NCI-H1930 (cell line): ENCODE measurements at places on chromosomes 7 and 10.

- DNase-seq: no peak
Observed at GRCh38 chr7:155017834-155018233, 14.9 kb upstream of the PAXIP1 start.

GRCh38 chr10:116170815-116171250 lies 102.2 kb downstream of the GFRA1 start:
- DNase-seq: no peak

GRCh38 chr7:44366986-44367385 lies 41.6 kb upstream of the CAMK2B start:
- DNase-seq: no peak

DNA sequence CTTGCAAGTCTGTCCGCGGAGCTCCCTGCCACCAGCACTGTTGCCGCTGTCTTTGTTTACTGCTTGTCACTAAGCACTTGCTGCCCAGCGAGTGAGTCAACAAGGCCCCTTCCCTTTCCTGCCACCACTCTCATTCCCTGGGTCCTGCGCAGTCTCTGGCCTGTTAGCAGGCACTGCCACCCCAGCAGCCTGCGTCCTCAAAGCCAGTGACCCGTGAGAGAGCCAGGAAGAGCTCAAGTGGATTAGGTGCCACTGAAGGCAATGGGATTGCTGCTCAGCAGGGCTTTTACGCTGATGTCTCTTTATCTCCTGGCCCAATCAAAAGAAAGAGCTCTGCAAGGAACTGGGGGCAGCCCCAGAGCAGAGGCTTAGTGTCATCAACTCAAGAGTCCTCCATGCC lies at the start of gene FRMPD2:
Gene FRMPD2 (minus strand): TSS at position 61 of the 400 bp plus-strand sequence. CDS start 129 bp downstream, outside the sequence.
- DNase-seq: no peak

DNA sequence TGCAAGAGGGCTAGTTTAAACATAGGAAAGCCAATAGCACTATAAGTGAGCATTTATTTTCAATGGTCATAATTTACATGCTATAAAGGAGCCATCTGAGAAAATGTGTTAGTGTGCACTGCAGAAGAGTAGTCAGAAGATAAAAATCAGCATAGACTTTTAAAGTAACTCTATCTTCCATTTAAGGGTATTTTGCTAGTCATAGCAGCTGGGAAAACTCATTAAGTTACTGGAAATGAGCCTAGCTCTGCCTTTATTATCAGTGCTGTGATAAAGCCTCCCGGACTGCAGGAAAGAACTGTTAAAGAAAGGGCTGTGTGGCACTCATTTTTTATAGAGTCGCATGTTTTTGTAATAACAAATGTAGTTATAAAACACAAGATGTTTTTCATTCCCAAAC lies 825.8 kb upstream of the POM121L12 start:
- DNase-seq: no peak

- DNase-seq: no peak
Observed at GRCh38 chr10:113565364-113565763, 12.5 kb downstream of the HABP2 start.

DNA sequence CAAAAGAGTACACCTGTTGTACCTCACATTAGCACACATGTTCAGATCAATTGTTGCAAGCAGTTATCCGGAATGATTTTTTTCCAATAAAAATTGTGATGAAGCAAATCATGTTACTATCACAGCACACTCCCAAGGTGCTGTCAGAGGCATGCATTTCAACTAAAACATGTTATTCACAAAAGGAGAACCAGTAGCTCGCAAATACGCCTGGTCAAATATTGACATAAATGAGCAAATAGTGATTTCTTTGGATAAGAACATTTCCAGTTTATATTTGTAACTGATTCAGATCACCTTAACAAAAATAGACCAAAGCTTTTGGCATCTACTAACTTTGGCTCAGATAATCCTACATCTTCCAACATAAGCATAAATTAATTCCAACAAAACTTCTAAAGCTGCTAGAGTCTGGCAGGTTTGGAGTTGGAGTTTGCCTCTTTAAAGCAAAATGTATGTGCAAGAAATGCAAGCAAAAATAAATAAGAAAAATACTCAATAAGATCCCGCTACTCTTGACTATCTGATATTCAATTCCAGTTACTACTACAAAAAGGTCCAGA lies 208.0 kb downstream of the SFMBT2 start:
- DNase-seq: no peak

GRCh38 chr10:14270370-14270769 lies 60.4 kb downstream of the FRMD4A start:
- DNase-seq: no peak

DNA sequence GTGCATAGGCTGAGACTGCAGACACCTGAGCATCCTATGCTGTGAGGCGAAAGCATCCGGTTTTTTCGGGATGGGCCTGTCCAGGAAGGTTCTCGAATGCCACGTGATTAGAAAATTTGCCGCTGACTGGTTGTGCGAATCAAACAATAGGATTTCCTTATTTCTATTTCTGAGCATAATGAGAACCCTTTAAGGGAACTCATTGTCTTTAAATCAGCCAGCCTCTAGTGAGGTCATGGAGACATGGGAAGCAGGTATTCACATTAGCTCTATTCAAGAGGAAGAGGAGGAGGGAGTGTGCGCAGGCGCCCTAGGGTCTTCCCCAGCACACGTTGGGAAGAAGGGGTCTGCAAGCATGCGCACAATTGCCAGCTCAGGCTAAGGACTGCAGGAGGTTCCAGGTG lies 5.6 kb downstream of the GIMAP1 start:
- no peak for DNase-seq

- no peak for DNase-seq
Observed at GRCh38 chr7:31633894-31634494, 53.0 kb upstream of the PPP1R17 start.

- no peak for DNase-seq
Observed at GRCh38 chr10:20986049-20986448, 88.9 kb upstream of the NEBL start.

DNA sequence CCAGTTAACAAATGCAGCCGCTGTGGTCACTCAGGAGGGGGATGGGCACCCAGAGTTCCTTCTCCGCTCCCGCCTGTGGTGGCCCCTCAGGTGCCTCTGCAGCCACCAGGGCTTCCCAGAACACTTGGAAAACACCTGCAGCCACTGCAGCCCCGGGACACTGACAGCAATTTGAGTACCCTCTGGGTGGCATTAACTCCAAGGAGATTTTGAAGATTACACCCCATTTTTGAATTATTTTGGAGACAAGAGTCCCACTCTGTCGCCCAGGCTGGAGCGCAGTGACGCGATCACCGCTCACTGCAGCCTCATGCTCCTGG lies 32.2 kb downstream of the IL15RA start:
- no peak for DNase-seq

DNA sequence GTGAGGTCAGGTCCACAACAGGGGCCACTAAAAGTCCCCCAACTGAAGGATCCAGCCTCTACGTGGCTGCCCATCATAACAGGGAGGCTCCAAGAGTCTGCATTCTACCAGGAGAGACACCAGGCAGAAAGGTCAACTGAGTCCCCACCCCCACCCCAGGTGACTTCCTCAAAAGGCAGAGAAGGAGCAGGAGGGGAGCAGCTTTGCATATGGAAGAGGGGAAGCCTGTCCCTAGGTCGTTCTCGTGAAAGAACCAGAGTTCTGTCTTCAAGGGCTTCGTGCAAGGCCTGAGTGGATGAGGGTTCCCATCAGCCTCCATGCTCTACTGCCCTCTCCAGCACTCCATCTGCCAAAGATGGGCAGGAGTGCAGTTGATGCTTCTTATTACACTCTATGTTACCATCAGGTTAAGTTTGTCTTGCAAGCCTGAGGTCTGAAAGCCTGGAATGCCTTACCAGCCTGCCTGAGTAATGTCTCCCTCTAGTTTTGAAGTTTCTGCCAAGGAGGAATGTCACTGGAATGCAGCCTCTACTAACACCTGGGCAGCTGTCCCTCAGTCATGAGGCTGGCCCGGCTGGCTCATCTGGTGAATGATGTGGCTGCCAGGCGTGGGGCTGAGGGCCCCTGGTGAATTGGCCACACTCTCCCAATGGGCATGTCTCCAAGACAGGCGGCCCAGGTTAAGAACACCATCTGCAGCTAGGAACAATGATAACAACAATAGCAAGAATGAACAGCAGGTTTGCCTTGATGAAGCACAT lies 54.3 kb upstream of the SMNDC1 start:
- no peak for DNase-seq

DNA sequence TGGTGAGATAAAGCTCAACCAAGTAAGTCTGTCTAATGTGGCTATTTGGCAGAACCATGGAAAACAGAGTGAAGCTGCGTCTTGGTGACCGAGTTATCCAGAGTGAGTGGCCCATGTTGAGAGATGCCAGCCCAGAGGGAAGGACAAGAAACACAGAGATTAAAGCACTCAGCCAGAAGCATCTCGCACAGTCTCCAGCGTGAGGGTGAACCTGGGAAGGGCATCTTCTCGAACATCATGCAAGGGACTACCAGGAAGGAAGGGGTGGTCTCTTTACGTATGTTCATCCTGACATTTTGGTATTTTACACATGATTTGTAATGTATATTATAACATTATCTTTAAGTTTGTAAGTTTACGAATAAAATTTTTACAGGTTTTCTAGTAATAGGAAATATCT lies 146.4 kb downstream of the TCERG1L start:
- no peak for DNase-seq
